ENCODE measurements at places on chromosomes 16 and 17.

DNA sequence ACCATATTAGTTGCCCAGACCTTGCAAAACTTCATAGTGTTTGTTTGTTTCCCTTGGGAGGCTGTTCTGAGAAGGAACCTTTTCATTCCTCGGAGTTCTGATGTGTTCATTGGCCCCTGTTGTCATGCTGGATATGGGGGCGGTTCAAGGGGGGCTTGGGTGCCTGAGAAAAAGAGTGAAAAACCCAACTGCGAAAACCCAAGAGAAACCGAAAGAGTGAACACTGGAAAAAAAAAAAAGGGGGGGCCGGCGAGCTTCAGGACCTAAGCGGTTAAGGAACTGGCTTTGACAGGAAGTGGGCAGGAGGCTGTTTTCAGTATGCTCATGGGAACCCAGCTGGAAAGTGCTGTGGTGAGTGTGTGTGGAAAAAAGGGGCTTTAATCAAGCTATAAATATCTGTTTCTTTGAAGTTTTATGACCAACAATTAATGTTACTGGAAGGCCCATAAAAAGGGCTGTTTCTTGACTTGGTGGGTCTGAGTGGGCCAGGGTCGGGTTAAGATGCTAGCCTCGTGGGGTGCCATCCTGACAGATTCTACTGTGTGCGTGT is 510.7 kb downstream of the MAF start:
- DNase-seq, result no peak

DNA sequence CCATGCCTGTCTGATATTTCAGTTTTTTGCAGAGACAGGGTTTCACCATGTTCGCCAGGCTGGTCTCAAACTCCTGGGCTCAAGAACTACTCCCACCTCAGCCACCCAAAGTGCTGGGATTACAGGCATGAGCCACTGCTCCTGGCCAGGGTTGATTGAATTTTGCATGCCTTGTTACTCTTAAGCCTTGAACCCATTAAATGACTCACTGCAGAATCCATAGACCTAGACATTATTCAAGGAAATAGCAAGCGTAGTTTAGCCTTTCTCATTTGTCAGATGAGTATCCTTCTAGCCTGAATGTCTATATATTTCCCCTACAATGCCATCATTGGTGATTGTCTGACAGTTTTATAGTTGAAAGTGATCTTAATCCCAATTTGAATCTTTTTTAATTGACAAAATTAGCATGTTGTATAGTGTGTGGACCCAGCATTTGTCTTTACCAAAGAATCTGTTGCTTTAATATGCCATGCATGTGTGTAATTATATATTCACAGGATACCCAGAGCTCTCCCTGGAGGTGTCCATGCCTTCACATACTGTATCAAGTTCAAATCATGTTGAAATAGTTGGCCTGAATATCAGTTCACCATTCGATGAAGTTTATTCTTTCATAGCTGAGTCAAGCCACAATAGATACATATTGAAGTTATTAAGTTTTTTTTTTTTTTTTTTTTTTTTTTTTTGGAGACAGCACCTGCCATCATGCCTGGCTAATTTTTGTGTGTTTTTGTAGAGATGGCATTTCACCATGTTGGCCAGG is 321.0 kb downstream of the CPPED1 start:
- DNase-seq, result no peak

- no peak for DNase-seq
Measured at GRCh38 chr16:82585675-82586074, 41.1 kb upstream of the CDH13 start.

GRCh38 chr17:67629971-67630320 is 87.8 kb upstream of the NOL11 start:
- DNase-seq, result no peak

DNA sequence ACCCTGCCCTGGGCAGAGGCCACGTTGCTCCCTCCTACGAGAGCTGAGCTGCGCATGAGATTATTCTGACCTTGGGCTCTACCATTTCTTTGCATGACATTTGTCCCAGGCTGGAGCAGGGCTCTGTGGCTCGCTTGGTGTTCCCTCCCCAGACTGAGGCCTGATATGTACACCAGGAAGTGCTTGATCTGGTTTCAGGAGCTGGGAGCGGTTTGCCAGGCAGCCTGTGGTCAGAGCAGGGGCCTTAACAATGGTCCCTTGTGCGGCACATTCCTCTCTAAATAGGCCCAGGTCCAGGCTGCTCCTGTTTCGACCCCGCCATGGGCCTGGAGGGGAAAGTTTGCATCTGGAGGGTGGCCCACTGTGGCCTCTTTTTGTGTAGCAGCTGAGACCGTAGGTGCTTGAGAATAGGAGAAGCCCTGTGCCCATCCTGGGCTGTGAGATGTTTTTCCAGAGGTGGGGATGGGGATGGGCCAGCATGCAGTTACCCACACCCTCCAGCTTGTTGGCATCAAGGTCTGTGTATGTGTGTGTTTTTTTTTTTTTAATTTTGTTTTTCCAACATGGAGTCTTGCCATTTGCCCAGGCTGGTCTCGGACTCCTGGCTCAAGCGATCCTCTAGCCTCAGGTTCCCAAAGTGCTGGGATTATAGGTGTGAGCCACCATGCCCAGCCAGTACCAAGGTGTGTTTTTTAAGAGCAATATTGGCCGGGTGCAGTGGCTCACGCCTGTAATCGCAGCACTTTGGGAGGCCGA is 253.9 kb downstream of the SEC14L1 start:
- DNase-seq, result no peak

GRCh38 chr16:8867216-8867931 is 1.4 kb downstream of the CARHSP1 start:
- no peak for DNase-seq

DNA sequence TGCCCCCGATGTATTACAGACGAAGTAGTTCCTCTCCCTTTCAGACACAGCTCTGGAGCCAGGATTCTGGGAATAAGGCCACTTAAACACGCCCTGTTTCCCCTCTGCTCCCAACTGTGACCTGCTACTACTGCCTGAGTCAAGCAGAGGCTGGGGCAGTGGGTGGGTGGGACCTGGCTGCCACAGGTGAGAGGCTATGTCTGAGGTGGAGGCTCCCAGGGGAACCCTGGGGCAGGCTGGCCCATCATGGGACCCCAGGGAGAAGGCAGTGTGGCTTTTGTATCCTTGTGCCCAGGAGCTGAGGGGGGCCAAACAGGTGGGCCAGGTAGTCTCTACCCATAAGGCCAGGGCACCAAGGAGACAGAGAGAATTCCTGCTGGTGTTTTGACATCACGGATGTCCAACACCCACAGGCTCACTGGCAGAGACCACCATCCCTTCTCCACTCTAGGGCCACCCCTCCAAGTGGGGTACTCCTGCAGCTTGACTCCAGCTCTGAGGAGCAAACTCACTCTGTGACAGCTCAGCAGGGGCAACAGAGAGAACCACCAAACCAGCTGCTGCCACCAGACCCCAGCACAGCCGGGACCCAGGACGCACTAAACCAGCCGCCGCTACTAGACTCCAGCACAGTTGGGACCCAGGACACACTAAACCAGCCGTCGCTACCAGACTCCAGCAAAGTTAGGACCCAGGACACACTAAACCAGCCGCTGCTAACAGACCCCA is 105.3 kb upstream of the SMURF2 start:
- DNase-seq, result no peak

DNA sequence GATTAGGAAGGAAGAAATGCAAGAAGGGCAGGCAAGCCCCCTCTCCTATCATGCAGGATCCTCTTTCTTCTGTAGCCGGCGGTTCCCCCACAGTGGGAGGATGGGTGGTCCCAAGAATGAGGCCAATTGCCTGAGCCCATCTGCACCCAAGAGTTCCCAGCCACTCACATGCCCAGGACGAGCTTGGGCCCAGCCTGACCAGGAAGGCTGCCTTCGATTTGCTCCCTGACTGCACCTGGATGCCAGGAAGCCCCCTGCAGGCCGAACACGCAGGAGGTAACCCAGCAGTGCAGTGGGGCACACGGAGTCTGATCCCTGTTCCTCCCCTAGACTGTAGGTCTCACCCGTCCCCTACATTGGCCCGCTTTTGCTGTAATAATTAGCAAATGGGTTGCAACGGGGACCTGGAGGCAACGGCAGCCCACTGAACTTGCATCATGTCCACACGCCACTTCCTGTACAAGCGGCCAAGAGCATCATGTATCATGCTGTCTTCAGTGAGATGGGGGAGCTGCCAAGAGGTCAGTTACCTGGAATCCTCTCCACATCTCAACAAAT is 67.5 kb downstream of the AMFR start:
- peak; percentile 18 for DNase-seq

GRCh38 chr16:83661656-83662055 is 146.1 kb upstream of the HSBP1 start:
- no peak for DNase-seq

- no peak for DNase-seq
Measured at GRCh38 chr17:35808240-35808961, 883 bp upstream of the TAF15 start.

DNA sequence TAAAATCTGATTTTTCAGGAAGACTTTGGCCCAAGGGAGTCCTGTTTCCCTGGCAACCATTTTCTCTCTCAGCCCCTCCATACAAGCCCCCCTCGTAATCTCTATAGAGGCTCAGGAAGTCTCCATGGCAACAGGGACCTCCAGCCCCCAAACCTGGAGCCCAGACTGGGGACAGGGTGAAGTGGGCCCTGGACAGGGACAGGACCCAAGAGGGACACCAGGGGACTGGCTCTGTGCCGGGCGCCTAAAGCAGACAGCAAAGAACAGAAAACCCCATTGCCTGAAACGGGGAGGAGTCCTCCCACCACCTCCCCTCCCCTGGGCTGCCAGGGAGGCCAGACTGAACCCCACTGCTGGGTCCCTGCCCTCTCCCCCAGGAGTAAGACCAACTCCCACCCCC is 40.6 kb downstream of the CPNE2 start:
- DNase-seq, result no peak

DNA sequence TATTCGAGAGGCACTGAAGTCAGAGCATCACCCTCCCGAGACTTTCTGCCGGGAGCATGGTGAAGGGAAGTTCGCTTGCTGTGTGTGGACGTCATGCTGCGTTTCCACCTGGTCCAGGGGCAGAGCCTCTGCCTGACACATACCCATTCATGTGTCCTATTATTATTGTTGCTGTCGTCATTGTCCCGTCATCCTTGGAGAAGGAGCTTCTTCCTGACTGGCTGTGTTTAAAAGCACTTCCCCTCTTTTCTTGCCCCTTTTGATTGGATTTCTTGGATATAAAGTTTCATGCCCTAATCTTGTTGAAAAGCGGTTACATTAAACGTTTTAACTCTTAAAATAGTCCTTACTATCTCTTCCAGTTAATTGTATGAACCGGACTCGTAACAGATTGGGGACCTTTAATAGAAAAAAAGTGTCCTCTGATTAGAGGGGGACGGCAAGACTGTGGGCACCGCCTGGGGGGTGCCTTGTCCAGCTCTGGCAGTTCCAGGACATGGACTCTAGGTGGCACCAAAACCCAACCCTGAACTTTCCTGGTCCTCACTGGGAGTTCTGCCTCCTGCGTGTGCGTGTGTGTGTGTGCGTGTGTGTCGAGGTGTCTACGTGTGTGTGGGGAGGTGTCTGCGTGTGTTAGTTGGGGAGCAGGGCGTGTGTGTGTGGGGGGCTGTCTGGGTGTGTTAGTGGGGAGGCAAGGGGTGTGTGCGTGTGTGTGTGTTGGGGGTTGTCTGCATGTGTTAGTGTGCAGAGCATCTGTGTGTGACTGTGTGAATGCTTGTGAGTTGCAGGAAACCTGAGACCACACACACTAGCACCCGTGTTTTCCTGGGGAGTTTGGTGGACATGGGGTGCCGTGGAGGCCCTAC is 133.3 kb upstream of the CIBAR2 start:
- DNase-seq, result no peak

DNA sequence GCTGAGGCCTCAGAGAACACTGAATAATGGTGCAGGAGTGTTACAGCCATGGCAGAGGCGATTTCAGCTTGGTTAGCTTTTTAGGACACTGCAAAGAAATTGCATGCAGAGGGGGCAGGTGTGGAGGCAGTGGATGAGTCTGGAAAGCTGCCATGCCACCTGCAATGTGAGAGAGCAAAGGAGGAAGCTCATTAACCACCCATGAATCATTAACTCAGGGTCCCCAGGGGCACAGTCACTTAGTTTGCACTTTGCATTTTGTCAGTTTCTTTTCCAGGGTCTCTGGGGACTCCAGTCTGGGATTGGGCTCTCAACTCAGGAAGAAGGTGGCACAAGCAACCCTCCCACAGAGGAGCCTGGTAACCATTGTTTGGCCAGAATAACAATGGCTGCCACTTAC is 132.9 kb downstream of the USP31 start:
- DNase-seq, result no peak

DNA sequence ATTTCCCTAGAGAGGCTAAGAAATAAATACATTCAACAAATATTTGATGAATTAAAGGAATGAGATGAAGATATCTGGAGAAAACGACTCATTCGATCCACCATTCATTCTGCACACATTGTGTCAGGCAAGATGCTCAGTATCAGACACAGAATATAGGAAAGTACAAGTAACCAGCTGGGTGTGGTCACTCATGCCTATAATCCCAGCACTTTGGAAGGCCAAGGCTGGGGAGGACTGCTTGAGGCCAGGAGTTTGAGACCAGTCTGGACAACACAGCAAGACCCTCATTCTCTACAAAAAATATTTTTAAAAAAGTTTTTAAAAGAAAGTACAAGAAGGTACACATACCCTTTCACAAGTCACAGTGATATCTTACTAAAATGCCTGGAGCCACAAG is 42.3 kb downstream of the CRLF3 start:
- DNase-seq, result no peak

GRCh38 chr16:56986361-56986760 is 3.0 kb upstream of the NLRC5 start:
- no peak for DNase-seq

GRCh38 chr16:29710227-29711219 is 31.5 kb downstream of the QPRT start:
- DNase-seq, result no peak

GRCh38 chr17:66268247-66268927 is 34.0 kb upstream of the PRKCA start:
- DNase-seq, result no peak

- no peak for DNase-seq
Measured at GRCh38 chr16:24737391-24737871, 8.0 kb downstream of the TNRC6A start.

DNA sequence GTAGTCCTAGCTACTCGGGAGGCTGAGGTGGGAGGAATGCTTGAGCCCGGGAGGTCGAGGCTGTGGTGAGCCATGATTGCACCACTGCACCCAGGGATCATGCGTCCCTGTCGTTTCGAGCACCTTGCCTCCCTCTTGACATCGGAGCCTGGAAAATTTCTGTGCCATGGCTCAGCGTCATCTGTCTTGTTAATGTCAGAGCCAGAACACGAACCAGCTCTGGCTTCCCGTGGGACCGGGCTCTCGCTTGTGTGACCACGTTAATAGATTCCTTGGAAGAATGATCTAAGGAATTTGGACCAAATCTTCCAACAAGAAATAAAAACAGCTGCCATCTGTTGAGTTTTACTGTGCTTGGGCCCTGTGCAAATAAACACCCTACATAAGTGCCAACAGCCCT is 117.7 kb downstream of the ABCC1 start:
- no peak for DNase-seq

GRCh38 chr17:21505819-21506815 is 130.0 kb downstream of the KCNJ12 start:
- no peak for DNase-seq

Data from iPS DF 6.9 (cell line).